ENCODE measurements at places on chromosomes 6 and 20. TPM values are rescaled to one million over a fixed set of nuclear protein-coding genes. Genes with fewer than 3 reads are reported as not detected.

DNA sequence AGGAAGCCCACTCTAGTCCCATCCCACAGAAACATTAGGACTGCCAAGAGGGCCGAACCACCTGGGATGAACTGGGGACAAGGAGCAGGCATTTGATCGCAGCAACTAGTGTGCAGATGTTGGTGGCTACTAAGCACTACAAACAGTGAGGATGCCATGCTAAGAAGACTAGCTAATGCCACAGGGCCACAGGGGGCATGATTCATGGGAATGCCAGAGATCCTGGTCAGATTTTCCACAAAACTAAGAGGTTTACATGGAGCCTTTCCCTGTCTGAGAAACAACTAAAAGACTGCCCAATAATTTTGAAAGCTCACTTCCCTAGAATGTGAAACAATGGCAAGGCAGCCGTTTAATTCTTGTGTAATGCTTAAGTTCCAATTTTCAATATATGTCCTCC lies 375.9 kb upstream of the PTCHD4 start:
- no peaks in the 10 kb centered on the region for H3K27me3 ChIP-seq
- DNase-seq = no peak
- no peaks in the 10 kb centered on the region for H3K36me3 ChIP-seq
- no peaks in the 10 kb centered on the region for H3K4me1 ChIP-seq

DNA sequence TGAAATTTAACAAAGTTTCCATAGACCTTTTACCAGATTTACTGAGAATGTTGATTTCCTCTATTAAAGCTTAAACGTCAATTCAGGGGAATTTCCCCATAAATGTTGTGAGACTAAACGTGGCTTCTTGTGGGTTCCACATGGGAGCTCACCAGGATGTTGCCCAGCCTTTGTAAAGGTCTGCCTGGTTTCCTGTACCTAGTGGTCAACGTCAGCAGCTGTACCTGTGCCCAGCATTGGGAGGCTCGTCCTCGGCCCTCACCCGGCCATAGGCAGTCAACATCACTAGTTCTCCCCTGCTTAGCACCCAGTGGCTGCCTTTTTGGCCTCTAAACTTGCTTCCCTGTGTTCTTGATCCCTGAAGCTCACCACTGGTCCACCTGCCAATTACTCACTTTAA lies 22.1 kb upstream of the CD83 start:
- no peaks in the 10 kb centered on the region for H3K27me3 ChIP-seq
- H3K4me3 ChIP-seq = no peak overlapping the region
- peaks cover 2% of the 10 kb centered on the region for H3K4me1 ChIP-seq
- no peak for DNase-seq
- no peak overlapping the region for H3K27ac ChIP-seq

GRCh38 chr6:147522597-147522996 lies 14.1 kb downstream of the SAMD5 start:
- H3K36me3 ChIP-seq = no peaks in the 10 kb centered on the region
- no peak overlapping the region for H3K4me3 ChIP-seq
- peaks cover 25% of the 10 kb centered on the region for H3K27me3 ChIP-seq
- no peak overlapping the region for H3K27ac ChIP-seq

DNA sequence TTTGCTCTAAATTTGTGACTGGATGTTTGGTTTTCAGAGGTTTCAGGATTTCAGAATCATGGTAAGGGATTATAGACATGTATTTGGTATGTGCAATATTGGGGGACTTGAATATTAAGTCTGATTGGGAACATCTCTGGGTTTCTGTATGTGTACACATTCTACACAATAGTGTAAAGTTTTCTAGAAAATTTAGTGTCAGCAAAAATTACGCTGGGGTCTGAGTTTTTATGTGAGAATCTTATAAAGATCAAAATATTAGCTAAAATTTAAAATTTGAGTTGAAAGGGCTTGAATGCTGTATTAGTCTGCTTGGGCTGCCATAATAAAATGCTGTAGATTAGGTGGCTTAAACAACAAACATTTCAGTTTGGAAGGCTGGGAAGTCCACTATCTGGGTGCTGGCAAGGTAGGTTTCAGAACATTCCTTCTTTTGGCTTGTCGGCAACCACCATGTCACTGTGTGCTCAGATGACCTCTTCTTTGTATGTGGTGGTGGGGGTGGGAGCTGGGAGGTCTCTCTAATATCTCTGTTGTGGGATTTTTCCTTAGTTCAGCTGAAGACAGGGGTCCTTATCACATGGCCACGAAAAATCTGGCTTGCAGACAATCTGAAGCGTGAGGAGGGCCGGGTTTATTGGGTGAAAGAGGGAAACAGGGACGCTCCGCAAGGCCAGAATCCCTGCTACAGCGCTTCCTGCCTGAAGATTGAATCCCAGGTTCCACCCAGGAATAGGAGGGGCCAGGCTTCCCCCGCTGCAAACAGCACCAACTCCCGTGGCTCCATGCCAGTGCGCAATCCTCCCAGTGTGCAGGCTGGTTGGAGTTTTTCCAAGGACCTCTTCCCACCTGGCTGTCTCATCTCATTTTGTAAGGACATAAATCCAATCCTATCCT lies 299.7 kb downstream of the PLCB1 start:
- no peaks in the 10 kb centered on the region for H3K27me3 ChIP-seq
- no peaks in the 10 kb centered on the region for H3K36me3 ChIP-seq
- H3K27ac ChIP-seq = no peak overlapping the region
- no peak overlapping the region for H3K4me3 ChIP-seq
- H3K4me1 ChIP-seq = no peaks in the 10 kb centered on the region

DNA sequence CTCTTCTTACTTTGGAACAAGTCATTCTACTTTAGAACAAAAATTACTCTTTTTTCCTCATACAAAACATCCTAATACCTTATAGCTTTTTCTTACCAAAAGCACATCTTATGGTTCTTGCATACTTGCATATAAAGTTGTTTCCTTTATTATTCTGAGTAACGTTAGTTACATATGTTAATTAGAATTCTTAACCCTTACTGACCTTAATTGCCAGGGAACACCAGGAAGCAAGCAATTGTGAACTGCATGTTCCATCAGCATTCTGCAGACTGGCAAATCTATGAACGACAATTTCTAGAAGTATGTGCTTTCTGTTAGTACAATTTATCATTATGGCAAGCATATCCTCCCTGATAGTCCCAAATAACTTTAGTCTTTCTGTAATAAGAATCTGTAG lies 831.0 kb downstream of the C6orf118 start:
- no peaks in the 10 kb centered on the region for H3K36me3 ChIP-seq
- H3K27me3 ChIP-seq = no peaks in the 10 kb centered on the region
- no peak overlapping the region for H3K27ac ChIP-seq

GRCh38 chr6:161308075-161308655 lies 34.3 kb upstream of the AGPAT4 start:
- H3K4me3 ChIP-seq = no peak overlapping the region
- no peaks in the 10 kb centered on the region for H3K36me3 ChIP-seq
- DNase-seq = no peak
- no peak overlapping the region for H3K27ac ChIP-seq
- peaks cover 3% of the 10 kb centered on the region for H3K27me3 ChIP-seq
- no peaks in the 10 kb centered on the region for H3K4me1 ChIP-seq

DNA sequence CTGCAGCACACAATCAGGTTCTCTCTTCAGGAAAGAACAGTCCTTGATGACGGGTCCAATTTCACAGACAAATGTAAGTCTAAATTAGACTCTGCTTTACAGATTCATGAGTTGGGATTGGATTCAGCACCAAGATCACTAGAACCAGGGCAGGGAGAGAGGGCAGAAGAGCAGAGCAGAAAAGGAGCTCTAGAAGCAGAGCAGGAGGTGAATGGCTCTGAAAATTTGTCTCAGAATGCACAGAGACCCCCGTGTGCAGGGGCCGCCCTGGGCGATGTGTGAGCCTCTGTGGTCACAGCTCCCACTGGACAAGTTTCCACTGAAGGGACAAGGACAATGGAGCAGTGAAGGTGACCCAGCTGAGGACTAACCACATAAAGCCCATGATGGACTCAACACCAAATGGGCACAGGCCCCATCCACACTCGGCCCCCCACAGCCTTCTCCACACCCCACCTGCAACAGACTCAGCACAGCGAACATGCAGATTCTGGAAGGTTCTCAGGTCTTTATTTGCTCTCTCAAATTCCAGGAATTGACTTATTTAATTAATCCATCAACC lies 3.5 kb downstream of the HLA-B start:
- peaks cover 49% of the 10 kb centered on the region for H3K36me3 ChIP-seq
- H3K27me3 ChIP-seq = no peaks in the 10 kb centered on the region
- peak overlapping the region; percentile 93 for H3K4me3 ChIP-seq
- H3K4me1 ChIP-seq = peaks cover 49% of the 10 kb centered on the region

- DNase-seq = no peak
- H3K4me1 ChIP-seq = no peaks in the 10 kb centered on the region
- no peak overlapping the region for H3K27ac ChIP-seq
- peaks cover 37% of the 10 kb centered on the region for H3K27me3 ChIP-seq
- H3K4me3 ChIP-seq = no peak overlapping the region
- H3K36me3 ChIP-seq = no peaks in the 10 kb centered on the region
Observed at GRCh38 chr6:33147807-33148666, 44.2 kb downstream of the COL11A2 start.

GRCh38 chr6:116564921-116565872 lies 6.1 kb upstream of the RWDD1 start:
- no peak overlapping the region for H3K27ac ChIP-seq
- no peak overlapping the region for H3K4me3 ChIP-seq
- DNase-seq = no peak
- H3K4me1 ChIP-seq = peaks cover 24% of the 10 kb centered on the region
- H3K27me3 ChIP-seq = peaks cover 8% of the 10 kb centered on the region
- no peaks in the 10 kb centered on the region for H3K36me3 ChIP-seq

DNA sequence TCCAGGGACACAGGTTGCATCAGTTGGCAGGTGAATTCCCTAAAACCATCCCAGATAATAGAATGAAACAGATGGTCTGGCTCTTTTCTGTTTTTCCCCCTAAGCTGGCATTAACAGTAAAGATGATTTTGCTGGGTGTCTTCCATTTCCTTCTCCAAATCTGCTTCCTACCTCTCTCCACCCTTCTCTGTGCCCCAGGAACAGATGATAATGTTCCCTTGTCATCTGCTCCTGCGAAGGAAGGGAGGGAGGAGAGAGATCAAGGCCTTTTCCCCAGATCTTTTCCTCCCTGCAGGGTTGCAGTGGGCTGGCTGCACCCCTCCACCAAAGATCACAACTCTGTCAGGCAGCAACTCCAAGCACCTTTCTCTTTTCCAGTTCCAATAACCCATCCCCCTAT lies 156.5 kb upstream of the PRDM1 start:
- H3K4me1 ChIP-seq = no peaks in the 10 kb centered on the region
- no peak overlapping the region for H3K4me3 ChIP-seq
- H3K27ac ChIP-seq = no peak overlapping the region
- H3K27me3 ChIP-seq = no peaks in the 10 kb centered on the region
- DNase-seq = no peak

DNA sequence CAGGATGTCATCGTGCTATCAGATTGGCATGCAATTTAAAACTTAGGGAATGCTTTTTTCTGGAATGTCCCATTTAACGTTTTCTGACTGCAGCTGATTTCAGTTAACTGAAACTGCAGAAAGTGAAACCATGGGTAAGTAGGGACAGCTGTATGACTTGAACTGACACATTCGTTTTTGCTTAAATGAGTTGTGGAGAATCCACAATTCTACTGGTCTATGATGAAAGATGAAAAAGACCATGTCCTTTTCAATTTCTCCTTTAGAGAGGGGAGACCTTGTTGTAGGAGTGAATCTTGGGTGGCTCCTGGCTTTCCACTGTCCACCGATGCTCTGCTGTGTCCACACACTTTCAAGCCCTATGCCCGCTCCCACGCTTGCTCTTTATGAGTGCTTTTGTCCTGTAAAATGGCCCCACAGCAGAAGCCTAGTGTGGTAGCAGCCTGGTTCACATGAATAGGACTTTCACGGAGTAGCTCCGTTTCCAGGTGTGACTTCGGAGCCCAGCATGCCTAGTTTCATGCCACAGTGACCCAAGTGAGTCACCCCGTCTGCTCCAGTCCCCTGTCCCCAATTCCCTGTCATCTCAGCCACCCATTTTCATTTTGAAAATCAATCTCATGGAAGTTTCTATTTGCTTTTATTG lies 21.9 kb downstream of the DYNLT1 start:
- DNase-seq = no peak
- no peak overlapping the region for H3K27ac ChIP-seq
- no peak overlapping the region for H3K4me3 ChIP-seq
- H3K4me1 ChIP-seq = peaks cover 3% of the 10 kb centered on the region

DNA sequence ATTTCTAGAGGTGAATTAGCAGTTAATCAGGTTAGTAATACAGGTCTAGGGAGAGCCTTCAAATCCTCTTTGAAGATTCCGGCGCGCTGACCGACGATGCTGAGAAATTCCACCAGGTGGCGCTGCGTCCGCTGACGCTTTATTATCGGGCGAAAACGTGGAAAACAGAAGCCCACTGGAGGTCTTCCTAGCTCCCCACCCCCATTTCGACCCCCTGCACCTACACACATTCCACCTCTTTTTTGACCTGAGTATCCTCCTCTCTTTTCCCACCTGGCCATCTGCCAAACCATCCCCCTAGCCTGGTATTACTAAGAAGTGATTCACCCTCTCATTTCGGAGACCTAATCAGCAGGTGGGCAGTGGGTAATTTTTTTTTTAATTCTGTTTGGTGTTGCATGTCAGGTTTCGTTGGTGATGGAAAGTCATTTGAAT lies 65.4 kb upstream of the RIN2 start:
- DNase-seq = peak; percentile 27
- no peaks in the 10 kb centered on the region for H3K36me3 ChIP-seq
- peaks cover 7% of the 10 kb centered on the region for H3K27me3 ChIP-seq
- no peak overlapping the region for H3K4me3 ChIP-seq

DNA sequence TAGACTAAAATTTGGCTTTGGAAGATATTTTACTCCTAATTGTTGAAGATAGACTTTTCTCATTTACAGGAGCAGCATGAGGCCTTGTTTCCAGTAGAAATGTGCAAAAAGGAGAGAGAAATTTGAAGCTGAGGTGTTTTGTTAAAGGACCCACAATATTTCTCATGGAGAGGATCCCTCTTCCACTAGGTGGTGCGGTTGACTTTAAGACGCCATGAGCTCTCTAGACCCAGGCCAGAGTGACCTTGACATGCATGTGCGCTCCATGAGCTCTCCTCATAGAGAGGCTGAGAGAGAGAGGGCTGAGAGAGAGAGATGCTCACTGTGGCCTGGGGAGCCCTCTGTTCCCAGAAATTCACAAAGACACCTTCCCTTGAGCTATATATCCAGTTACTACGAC lies 861.2 kb upstream of the EYS start:
- no peaks in the 10 kb centered on the region for H3K27me3 ChIP-seq
- DNase-seq = no peak
- no peaks in the 10 kb centered on the region for H3K36me3 ChIP-seq
- H3K4me3 ChIP-seq = no peak overlapping the region

DACT2 gene
- total RNA-seq = 0.10 TPM

EBF4 gene
- 0.64 TPM for total RNA-seq

OR11A1 gene
- total RNA-seq = not detected

COX4I2 gene
- not detected for total RNA-seq

SLC17A1 gene
- total RNA-seq = not detected

ERVFRD-1 gene
- total RNA-seq = not detected

CDH22 gene
- total RNA-seq = not detected
